ENCODE measurements at places on chromosomes 6 and 20. TPM values are rescaled to one million over a fixed set of nuclear protein-coding genes. Genes with fewer than 3 reads are reported as not detected.

The SNPH gene
- total RNA-seq, result 4.9 TPM

The LAMA2 gene
- total RNA-seq, result 43.3 TPM

The LST1 gene
- not detected for total RNA-seq

The MYCT1 gene
- 133 TPM for total RNA-seq

The PKIG gene
- 194 TPM for total RNA-seq

The DNAH8 gene
- total RNA-seq, result 0.76 TPM

The PKIB gene
- 0.97 TPM for total RNA-seq

The TENT5A gene
- 8.1 TPM for total RNA-seq

The SYNDIG1 gene
- 0.30 TPM for total RNA-seq

The QRSL1 gene
- 13.1 TPM for total RNA-seq

The HSPA12B gene
- total RNA-seq, result 3.9 TPM
